ENCODE measurements at places on chromosomes 3 and 15. TPM values are rescaled to one million over a fixed set of nuclear protein-coding genes. Genes with fewer than 3 reads are reported as not detected.

GRCh38 chr3:147422196-147422595 lies 13.0 kb downstream of the ZIC1 start:
- H3K4me1 ChIP-seq, result no peaks in the 10 kb centered on the region
- H3K36me3 ChIP-seq, result no peaks in the 10 kb centered on the region
- DNase-seq, result no peak
- peaks cover 99% of the 10 kb centered on the region for H3K27me3 ChIP-seq

DNA sequence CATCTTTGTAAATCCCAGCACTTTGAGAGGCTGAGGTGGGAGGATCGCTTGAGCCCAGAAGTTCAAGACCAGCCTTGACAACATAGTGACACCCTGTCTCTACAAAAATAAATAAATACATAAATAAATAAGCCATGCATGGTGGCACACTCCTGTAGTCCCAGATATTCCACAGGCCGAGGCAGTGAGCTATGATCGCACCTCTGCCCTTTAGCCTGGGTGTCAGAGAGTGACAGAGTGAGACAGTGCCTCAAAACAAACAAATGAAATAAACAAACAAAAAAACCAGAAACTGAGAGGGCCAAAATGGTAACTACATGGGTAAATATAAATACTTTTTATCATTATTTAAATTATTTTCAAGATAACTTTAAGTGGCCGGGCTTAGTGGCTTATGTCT lies 445.4 kb downstream of the ZIC1 start:
- H3K27ac ChIP-seq, result no peak overlapping the region
- no peaks in the 10 kb centered on the region for H3K27me3 ChIP-seq
- no peak for DNase-seq
- H3K4me3 ChIP-seq, result no peak overlapping the region
- no peaks in the 10 kb centered on the region for H3K36me3 ChIP-seq
- no peaks in the 10 kb centered on the region for H3K4me1 ChIP-seq

GRCh38 chr3:194203482-194204041 lies 67.6 kb downstream of the HES1 start:
- no peak for DNase-seq
- H3K4me1 ChIP-seq, result peaks cover 19% of the 10 kb centered on the region
- no peaks in the 10 kb centered on the region for H3K36me3 ChIP-seq
- no peak overlapping the region for H3K4me3 ChIP-seq
- no peak overlapping the region for H3K27ac ChIP-seq

GRCh38 chr15:68389936-68390817 lies 41.8 kb downstream of the ITGA11 start:
- H3K27ac ChIP-seq, result no peak overlapping the region
- H3K36me3 ChIP-seq, result no peaks in the 10 kb centered on the region
- no peaks in the 10 kb centered on the region for H3K27me3 ChIP-seq
- no peak for DNase-seq

GRCh38 chr3:157683668-157684067 lies 180.5 kb upstream of the VEPH1 start:
- no peaks in the 10 kb centered on the region for H3K4me1 ChIP-seq
- H3K36me3 ChIP-seq, result no peaks in the 10 kb centered on the region
- no peak overlapping the region for H3K27ac ChIP-seq
- H3K4me3 ChIP-seq, result no peak overlapping the region
- no peak for DNase-seq

The DUOX1 gene
- total RNA-seq, result 3.3 TPM

The INKA1 gene
- total RNA-seq, result 5.1 TPM
